ENCODE measurements at places on chromosomes 11 and 22.

DNA sequence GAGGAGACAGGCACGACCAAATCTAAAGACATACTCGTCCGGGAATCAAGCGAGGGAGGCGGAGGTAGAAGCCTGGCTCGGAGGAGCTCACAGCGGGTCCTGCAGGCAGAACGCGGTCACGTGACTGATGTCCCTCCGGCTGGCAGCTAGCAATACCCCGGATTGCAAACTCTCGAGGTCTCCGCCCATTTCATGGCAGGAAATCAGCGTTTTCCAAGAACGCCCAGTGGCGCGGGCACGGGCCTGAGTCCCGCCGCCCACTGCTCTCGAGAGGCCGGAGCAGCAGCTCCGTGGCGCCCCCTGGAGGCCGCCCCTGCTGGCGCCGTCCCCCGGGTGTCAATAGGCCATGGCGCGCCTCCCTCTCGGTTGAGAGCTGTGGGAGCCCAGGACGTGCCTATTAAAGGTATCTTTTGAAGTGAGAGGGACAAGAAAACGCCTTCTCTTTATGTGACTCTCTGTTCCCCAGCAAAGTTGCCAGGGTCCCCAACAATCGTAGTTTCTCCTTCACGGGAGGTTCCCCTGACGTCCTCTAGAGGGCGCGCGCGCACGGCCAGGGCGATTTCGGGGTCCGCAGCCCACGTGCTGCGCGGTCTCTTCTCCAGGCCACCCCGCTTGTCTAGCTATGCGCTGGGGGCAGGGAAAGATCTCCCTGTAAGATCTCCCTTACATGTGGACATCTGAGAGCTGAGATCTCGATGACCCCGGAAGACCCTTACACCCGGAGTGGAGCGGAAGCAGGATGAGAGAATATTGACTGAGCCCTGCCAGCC, 37.3 kb upstream of the RBFOX2 start:
- DNase-seq: peak; percentile 86

- DNase-seq: no peak
Measured at GRCh38 chr22:20001082-20001638, 15.5 kb downstream of the ARVCF start.

DNA sequence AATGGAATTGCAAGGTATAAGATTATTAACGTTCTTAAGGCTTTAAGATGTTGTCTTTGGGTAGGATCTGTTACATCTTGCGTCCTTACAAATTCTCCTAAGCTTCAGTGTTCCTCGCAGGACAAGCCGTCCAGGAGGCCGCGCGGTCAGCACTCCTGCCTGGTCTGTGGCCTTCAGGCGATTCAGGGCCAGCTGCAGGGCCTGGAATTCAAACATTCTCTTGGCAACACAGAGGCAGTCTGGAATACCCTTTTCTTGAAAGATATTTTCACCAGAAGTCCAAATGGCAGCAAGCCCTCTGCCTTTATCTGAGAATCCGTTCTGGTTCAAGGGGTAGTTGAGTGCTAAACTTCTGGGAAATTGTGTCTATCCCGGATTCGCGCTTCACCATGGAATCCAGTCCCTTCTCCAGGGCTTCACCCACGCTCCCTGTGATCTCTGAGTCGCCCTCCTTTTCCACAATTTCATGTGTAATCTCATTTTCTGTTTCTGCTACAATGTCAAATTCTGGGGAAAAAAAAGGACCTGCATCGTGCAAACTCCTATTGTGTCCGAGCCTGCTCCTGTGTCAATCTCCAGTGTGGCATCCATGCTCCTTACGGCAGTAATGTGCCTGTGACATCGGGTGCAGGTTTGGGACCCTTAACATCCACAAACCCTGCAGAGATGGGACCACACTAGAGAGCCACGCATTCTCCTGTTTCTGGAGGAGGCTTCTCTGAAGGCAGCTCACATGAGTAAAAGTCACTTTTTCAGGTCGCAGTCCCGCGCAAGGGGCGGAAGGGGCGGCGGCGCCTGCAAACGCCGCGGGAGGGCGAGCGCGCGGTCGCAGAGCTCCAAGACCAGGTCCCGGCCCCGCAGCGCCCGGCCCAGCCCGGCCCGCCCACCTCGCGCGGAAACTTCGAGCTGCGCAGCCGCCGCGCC, 25.4 kb upstream of the SORL1 start:
- DNase-seq: no peak

GRCh38 chr11:126942146-126942545, 58.4 kb downstream of the KIRREL3 start:
- DNase-seq: no peak

DNA sequence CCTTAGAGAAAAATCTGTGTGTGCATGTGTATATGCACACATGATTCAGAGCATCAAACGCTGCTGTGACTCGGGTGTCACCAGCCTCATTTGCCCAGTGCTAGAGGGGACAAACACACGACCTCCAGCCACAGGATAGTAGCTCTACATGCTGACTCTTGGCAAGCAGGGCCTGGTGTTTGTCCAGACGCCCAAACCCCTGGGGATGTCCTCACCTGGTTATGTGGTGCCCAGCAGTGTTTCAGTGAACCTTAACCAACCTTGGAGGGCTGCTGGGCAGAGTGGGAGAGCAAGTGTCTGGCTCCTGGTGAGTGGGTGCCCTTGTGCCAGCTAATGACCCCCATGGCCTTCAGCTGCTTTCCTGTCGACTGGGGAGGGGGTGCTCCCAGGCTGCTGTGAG, 26.7 kb downstream of the IGLL1 start:
- DNase-seq: no peak

DNA sequence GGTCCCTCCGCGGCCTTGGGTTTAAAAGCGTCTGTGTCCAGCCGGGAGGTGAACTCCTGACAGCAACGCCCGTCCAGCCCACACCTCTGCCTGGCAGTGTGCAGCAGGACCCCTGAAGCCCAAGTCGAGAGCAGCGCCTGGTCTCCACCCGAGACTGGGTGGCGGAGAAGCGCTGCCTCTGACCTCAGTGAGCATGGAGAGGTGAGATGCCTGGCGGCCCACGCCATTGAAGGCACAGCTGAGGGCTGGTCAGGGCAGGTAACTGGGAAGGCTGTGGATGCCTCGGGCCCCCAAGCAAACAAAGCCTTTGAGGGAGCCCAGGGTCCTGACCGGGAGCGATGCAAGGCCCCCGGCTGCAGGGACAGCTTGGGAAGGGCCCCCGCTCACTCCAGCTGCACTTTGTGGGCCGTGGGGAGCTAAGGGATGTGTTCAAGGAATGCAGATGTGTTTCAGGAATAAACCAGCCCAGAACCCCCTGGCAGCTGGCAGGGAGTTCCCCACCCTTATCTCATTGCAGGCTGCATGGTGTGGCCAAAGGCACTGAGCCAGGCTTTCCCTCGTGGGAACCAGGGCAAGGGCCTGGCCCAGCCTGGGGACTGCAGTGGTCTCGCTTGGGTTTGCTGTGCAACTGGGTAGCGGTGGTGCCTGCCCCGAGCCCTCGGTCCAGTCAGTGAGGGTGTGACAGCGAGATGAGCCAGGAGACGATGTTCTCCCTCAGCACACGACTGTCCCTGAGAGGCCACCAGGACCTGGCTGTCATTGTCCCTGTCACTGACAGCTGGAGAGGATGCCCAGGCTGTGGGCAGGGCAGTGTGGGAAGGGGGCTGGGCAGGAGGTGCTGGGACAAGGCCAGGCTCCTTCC, 92.5 kb downstream of the WNT7B start:
- no peak for DNase-seq

DNA sequence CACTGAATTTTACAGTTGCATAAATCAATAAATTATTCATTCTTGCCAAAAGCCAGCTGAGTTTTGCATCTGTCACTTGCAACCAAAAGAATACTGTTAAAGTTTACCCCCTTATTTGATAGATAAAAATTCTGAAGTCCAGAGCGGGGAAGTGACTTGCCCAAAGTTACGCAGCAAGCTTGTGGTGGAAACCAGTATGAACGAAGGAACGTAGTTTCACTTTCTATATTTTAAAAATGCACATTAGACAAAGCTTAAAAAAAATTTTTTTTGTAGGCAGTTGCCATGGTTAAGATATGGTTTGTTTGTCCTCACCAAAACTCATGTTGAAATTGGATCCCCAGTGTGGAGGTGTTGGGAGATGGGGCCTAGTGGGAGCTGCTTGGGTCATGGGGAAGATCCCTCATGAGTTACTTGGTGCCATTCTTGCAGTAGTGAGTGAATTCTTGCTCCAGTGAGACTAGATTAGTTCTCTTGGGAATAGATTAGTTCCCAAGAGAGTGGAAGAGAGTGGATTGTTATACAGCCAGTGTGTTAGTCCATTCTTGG, 46.3 kb upstream of the SEZ6L start:
- no peak for DNase-seq

DNA sequence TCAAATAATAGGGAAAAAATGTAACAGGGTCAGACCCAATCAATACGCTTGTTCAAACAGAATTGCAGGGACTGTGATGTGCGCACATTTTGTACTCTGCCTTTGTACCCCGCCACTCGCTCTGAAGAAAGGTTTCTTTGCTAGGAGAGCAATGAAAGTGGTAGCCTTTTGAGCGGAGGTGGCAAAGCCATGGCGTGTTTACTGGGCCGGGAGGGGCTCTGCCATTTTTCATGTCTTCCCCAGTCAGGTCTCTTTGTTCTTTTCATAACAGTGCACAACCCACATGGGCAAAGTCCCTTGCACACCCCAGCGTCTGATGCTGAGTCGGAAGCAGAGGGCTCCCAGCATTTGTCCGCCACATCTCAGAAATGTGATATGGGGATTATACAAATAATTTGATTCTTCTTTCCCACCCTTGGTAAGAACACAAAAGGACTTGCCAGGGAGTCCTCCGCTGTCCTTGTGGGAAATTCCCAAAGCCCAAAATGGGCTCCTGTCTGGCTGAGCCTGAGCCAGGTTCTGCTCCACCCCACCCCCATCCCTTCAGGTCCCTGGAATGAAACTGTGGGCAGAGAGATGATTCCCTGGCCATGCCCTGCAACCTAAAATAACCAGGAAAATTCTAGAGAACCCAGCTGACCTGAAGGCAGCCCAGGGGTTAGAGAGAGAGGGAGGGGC, 36.6 kb downstream of the C11orf58 start:
- no peak for DNase-seq

DNA sequence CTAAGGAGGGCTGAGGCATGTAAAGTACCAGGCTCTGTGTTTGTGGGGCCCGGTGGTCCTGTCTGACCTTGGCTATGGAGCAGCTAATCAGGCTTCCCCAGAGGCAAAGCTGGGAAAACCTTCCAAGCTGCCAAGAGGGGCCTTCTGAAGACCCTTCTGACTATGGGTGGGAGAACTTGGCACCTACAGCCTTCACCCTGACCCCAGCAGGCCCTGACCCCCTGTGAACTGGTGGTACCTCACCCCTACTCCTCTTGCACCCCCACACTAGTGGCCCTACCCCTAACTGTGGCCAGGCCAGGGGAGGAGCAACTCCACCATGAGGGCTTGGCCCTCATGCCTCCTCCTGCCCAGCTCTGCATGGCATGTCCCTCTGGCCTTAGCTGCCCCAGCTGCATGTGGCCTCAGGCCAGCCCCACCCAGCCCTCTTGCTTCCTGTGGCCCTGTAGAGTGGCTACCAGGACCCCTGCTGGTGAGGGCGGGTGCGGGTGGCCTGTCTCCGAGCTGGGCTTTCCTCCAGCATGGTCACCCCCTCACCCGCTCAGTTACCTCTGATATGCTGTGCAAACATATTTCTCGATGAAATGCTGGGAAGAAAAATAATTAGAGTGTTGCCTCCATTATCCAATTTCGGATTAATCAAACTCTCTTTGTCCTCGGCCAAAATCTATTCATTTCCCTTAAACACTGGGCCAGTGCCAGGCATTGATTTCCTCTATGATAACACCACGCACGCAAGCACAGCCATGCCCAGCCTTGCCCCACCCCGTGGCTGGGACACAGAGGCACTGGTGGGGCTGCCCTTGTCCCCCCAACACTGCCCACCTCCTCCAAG, 7.5 kb downstream of the GNAZ start:
- DNase-seq: no peak

DNA sequence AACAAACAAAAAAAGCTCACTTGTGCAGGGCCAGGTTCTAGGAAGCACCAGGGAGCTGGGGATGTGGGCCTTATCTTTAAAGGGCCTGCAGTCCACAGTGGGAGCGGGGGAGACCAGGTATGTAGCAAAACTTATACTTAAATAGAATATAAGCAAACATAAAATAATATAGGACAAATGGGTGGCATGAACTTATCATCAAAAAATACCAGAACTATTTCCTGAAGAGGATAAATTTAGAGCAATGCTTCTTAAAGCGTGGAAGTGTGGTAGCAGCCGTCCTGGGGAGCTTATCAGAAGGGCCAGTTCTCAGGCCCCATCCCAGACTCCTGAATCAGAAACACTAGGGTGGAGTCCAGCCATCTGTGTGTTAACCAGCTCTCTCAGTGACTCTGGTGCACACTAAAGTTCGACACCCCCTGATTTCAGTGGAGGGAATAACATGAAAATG, 9.3 kb downstream of the VPS26B start:
- DNase-seq: no peak

DNA sequence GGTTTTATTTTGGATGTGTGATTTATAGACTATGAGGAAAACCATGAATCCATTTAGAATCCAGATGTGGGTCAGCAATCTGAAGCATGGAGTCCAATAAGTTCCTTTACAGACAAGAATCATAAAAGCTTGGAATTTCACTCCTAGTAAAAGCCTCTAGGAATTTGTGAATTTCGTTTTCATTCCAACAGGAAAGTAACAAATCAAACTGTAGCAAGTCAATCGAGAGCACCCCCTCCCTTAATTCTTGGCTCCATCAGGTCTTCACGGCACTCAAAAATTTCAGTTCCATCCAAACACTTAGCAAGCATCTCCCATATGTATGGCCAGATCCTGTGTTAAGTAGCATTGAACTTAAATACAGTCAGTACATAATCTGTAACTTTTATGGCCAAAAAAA, 143.6 kb upstream of the POU2AF2 start:
- no peak for DNase-seq

- DNase-seq: no peak
Measured at GRCh38 chr11:34315394-34315793, 42.4 kb downstream of the ABTB2 start.

- no peak for DNase-seq
Measured at GRCh38 chr22:23074451-23074850, 4.1 kb downstream of the GNAZ start.

DNA sequence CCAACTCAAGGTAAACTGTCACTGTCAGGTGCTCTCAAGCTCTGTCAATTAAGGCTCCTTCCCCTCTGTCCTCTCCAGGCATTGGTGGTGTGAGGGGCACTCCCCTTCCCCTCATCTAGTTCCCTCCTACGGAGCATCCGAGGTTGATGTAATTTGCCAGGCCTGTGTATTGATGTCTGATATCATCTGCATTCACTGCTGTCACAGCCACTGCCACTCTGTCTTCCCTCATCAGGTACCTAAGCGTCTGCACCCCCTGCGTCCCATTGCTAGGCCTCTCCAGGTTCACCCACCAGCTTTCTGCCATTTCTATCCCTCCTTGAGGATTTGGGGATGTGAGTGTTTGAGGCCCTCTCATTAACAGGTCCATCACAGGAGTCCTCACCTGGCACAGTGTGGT, 50.0 kb upstream of the SYT13 start:
- DNase-seq: no peak

Data from HS-27A (cell line).